ENCODE measurements at places on chromosomes 6 and 20.

- DNase-seq: no peak
Measured at GRCh38 chr20:46646659-46647380, 4.4 kb downstream of the SLC13A3 start.

DNA sequence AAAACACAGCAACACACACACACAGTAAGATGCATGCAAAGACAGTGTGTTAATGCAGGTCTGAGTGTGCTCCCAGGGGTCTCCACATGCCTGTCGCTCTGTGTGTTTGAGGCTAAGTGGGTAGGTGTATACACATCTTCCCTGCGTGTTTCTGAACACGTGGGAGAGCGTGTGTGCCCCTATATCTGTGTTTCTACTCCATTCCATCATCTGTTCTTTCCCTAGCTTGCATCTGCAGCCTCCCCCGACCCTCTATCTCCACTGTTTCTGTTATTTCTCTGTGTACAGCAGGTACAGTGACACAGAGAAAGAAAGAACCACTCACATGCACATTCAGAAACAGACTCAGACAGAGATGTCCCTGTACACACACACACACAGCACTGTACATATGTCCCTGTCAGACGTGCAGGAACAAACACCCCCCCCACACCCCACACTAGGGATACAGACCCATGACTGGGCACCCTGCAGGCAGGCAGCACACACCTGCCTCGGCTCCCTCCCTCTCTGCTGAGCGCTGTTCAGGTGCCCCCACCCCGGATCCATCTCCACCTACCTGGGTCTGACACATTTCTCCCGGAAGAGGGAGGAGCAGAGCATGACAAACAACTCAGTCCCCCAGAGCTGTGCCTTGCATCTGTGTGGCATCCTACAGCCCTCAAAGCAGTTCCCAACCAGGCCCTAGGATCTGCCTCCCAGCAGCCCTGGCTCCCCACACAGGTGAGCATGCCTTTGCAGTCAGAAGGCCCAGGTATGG is 27.6 kb downstream of the KCNK15 start:
- DNase-seq: no peak

- no peak for DNase-seq
Measured at GRCh38 chr6:46549155-46549554, 57.9 kb upstream of the RCAN2 start.

- no peak for DNase-seq
Measured at GRCh38 chr6:140846503-140847261, 1286.0 kb upstream of the GJE1 start.

GRCh38 chr6:134034478-134034877 is 17.9 kb downstream of the SLC2A12 start:
- DNase-seq: no peak

DNA sequence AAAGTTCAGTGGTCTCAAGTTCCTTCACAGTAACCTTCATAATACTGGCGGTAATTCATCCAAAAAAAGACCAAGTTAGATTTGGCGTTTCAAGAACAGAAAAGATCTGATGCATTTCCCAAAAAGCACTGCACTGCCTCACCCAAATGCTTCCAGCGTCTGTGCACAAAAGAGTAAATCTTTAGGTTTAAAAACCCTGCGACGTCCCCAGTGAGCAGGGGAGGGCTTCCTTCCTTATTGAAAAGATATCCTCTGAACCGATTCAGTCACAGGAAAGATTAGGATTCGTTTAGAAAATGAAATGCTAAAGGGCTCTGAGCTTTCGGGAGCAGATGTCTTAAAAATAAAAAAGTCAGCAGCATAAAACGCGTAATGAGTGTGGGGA is 654 bp downstream of the TBC1D7 start:
- DNase-seq: no peak

DNA sequence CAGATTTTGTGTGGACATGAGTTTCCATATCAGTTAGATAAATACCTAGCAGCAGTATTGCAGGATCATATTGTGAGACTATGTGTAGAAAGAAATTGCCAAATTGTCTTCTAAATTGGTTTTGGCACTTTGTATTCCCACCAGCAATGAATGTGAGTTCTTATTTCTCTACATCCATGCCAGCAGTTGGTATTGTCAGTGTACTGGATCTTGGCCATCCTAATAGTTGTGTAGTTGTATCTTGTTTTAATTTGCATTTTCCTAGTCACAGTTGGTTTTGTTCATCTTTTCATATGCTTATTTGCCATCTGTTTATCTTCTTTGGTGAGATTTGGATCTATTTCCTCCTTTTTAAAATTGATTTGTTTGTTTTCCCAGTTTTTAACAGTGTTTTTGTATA is 154.7 kb upstream of the HCRTR2 start:
- no peak for DNase-seq

- no peak for DNase-seq
Measured at GRCh38 chr20:17501701-17502100, 29.5 kb downstream of the BFSP1 start.

GRCh38 chr6:56594699-56595098 is 48.0 kb downstream of the DST start:
- DNase-seq: no peak

DNA sequence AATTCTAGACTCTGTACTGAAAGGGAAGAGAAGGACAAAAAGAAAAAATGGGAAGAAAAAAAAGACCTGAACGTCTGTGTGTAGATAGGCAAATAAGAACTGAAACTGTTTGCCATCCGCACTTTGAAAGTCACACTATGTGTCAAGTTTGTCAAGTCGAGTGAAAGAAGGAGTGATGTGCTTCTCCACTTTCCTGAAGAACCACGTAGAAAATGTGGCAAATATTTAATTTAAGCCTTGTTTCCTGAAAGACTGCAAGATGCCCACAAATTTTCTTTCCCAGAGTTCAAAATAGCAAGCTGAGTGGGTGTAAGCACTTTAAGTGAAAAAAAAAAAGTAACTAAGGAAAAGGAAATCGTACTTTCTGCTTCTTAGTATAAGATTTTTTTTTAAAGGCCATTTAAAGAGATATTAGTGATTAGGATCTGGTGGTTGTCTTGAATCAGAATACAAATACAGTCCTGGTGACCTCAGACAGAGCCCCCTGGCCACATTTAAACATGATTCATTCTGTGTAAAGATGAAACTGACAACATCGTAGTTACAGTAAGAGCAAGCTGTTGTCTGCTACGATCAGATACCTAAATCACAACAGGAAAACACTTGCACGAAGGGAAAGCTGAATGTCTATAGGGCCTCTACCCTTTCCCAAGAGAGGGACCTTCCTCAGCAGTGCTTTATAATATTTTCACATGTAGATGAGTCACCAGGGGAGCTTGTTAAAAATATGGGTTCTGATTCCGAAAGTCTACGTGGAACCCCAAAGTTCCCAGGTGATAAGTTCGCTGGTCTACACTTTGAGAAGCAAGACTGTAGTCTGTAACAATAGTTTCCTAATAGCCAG is 102.3 kb downstream of the HIVEP2 start:
- DNase-seq: peak; percentile 27

GRCh38 chr20:61119794-61120410 is 132.2 kb upstream of the CDH4 start:
- DNase-seq: no peak

DNA sequence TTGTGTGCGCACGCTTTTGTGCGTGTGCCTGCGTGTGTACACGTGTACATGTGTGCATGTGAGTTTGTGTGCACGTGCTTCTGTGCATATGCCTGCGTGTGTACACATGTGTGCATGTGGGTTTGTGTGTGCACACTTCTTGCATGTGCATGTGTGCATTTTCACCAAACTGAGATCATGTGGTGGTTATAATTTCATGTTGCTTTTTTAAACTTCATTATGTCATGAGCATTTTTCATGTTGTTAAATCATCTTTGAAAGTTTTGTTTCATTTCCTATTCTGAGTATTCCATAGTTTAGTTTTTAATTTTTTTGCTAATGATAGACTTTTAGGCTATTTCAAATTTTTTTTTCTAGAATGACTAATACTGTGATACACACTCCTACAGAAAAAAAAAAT is 6.4 kb upstream of the CST3 start:
- DNase-seq: no peak

DNA sequence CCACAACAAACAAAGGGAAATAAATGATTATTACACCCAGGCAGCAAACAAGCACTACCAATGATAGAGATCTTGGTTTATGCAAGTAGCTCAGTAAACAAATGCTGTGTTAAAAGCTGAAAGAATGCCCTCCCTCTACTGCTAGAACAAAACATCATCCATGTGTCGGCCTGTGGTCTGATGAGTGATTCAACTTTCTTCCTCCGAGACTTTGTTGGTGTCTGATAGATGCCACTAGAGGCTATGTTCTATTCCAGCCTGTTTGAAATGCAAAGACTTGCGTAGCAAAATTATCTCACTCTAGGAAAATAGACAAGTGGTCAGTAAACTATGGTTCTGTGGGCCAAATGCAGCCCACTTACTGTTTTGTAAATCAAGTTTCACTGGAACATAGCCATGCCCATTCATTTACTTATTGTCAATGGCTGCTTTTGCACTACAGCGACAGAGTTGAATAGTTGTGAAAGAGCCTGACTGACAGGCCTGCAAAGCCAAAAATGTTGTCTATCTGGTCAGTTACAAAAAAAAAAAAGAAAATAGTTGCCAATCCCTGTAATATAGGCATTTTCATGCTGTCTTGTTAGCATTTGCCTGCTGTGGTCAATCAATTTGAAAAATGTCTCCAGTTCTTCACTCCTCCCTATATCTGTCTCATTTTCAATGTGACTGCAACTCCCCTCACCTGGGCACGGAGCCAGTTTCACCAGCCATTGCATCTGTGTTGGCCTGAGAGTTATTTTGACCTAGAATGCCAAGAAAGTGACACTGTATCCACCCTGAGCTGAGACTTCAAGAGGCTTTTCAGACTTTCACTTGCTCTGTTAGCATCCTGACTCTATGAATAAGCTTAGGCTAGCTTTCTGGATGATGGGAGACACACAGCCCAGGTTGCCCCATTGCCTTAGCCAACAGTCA is 544.6 kb upstream of the BTBD3 start:
- no peak for DNase-seq

DNA sequence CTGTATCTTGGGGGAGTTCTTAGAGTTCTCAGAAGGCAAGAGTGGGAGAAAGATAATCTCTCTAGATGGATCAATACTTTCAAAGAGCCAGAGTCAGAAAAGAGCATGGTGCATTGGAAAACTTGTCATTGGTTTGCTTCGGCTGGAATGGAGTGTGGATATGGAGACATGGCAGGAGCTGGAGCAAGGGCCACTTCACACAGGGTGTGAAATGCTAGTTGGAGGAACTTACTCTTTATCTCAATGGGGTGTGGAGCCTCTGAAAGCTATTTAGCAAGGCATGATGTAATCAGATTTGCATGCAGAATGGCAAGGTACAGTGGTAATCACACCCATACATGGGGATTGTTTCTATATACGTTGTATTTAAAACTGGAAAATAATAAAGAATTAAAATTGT is 31.5 kb upstream of the PAQR8 start:
- no peak for DNase-seq

- DNase-seq: no peak
Measured at GRCh38 chr20:38091441-38092216, 58.1 kb downstream of the RPRD1B start.

GRCh38 chr6:135149376-135149775 is 31.7 kb upstream of the MYB start:
- DNase-seq: no peak

- no peak for DNase-seq
Measured at GRCh38 chr6:125312478-125312877, 10.7 kb upstream of the HDDC2 start.

DNA sequence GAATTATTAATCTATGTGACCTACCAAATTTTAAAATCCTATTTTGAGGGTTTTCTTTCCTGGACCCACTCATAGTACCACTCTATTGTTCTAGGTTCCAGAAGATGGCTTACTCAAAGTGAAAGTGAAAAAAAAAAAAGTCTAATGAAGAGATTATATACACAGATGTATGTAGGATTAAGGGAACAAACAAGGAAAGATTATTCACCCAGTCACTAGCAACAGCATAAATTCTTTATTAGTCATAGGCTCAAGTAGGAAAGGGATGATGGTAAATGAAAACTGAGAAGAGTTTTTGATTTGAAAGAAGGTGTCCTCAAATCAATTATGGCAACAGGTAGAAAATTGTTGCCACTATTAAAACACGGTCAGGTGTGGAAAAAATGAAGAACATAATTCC is 923.7 kb downstream of the TBC1D32 start:
- DNase-seq: no peak

DNA sequence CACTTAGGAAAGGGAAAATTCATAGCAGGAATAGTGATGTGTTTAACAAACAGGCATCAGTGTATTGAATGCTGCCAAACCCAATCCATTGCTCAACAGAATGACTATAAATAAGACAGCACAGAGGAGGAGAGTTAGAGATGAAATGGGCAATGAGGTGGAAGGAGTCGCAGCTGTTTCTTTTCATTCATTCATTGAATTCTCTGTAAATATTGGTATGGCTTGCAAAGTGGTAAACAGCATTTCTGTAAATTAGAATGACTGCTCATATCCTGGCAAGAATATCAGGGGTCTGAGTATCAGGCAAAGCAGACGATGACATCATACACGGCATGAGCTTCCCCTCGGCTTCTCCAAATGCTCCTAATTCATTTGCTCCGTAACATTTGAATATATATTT is 703.6 kb upstream of the SLC35B3 start:
- DNase-seq: no peak

- no peak for DNase-seq
Measured at GRCh38 chr6:155106456-155107115, 111.5 kb downstream of the TIAM2 start.

GRCh38 chr6:31572041-31572911 is at the start of gene LTA:
Gene LTA (plus strand): TSS chr6:31572289. CDS start chr6:31572743, 454 bp downstream.
- no peak for DNase-seq

DNA sequence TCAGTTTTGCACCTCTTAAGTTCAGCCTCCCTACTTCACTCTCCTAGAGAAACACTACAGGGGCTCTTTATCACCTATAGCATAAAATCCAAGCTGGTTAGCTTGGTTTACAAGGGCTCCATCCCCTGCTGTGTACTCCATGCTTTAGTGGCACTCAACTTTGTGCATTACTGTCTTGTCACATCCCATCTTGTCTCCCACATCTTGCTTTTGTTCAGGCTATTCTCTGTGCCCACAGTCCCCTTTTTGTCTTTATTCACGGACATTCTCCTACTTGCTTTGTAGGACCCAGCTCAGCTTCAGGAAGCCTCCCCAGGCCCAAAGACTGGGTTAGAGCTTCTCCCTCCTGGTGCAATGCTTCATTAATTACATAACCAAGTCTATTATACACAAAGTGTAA is 107.9 kb upstream of the SPACA1 start:
- no peak for DNase-seq

DNA sequence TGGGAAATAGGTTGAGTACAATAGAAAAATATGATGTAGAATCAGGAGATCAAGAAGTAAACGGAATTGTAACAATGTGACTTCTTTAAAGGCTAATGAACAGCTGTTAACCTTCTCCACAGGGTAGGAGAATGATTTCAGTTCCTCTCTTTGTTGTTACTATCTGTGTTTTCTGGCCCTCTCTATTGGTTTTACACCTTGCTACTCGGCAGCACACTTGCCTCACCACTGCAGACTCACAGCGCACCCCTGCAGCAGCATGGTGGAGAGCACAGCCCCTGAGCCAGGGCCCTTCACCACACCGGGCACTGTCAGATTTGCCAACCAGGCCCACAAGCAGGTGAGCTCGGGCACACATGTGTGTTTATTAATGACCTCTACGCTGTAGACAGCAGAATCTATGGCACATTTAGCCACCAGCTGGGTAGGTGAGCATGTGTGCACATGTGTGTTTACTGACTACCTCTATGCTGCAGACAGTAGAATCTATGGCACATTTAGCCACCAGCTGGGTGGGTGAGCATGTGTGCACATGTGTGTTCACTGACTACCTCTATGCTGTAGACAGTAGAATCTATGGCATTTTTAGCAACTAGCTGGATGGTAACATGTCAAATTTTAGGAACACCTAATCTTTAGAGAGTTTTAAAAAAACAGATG is 16.8 kb downstream of the SFT2D1 start:
- DNase-seq: no peak

Measured in stimulated activated CD4-positive, alpha-beta T cell treated with anti-CD3 and anti-CD28 coated beads, TNF-alpha, amount 100 ng/mL, for 1 hour (primary cell).